AG09309 (cell line): ENCODE measurements at places on chromosomes 7 and 10.

DNA sequence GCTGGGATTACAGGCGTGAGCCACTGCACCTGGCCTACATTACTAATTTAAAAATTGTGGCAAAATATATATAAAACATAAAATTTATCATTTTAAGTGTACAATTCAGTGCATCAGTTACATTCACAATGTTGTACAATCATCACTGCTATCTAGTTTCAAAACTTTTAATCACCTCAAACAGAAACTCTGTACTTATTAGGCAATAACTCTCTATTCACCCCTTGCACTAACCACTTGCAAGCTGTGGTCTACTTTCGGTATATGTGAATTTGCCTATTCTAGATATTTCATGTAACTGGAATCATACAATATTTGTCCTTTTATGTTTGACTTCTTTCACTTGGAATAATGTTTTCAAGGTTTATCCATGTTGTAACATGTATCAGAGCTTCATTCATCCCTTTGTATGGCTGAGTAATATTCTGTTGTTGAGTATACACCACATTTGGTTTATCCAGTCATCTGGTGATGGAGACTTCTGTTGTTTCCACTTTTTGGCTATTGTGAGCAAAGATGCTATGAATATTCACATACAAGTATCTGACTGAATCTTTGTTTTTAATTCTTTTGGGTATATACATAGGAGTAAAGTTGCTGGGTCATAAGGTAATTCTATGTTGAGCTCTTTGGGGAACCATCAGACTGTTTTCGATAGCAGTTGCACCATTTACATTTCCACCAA, 14.3 kb upstream of the ELOVL3 start:
- DNase-seq = no peak

GRCh38 chr7:124275411-124275810, 242.5 kb upstream of the TMEM229A start:
- no peak for DNase-seq

GRCh38 chr7:7446616-7447015, 89.1 kb downstream of the COL28A1 start:
- no peak for DNase-seq

- DNase-seq = no peak
Measured at GRCh38 chr7:155198196-155198892, 99.3 kb upstream of the INSIG1 start.

DNA sequence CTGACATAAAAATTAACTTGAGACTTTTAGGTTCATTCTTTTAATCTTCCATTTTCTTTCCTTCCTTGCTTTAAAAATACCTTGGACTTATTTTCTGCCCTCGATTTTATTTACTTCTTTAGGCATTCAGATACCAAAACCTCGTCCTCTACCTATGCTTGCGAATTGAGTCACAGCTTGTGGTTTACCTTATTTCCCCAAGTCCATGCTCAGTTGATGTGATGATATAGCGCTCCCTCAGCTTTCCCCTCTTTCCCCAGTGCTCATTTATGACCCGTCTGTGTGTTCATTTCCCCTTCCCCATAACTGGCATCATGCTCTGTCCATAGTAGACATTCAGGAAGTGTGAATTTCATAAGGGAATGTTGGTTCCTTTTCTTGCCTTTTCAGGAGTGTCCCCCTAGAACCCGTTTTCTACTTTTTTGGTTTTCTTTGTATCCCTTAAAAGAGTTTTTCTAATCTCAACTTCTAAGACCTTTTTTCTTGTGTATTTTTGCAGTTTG, 19.1 kb upstream of the PRKRIP1 start:
- no peak for DNase-seq

DNA sequence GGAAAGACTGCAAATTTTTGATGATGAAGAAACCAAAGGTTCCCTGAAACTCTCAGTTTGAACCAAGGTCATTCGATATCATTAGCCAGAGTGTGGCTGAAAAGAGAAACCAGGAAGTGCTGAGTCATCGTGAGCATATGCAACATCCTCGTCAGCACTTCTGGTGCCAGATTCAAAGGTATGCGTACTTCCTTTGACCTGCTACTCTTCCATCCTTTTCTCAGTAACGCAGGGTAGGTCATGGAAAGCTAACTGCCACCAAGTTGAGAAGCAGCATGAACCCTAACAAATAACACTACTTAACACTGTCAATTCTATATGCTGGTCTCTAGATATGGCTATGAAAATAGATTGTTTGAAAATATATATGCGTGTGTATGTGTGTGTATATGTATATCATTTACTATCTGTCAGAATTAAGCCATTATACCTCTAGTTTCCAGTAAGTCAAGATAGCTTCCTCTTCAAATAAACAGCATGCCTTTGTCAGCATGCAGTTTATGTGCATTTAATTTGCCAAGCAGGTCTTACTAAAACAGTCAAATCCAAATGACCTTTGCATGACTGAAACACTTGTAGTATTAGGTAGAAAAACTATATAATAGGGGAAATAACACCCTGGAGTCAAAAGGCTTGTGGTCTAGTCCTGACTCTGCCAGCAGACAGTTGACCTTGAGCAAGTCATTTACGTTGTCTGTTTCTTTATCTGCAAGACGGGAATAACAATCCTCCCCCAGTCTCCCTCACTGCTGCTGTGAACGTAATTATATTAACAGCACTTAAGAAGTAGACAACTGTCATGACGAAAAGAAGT, 26.4 kb downstream of the CDK6 start:
- peak; percentile 75 for DNase-seq

DNA sequence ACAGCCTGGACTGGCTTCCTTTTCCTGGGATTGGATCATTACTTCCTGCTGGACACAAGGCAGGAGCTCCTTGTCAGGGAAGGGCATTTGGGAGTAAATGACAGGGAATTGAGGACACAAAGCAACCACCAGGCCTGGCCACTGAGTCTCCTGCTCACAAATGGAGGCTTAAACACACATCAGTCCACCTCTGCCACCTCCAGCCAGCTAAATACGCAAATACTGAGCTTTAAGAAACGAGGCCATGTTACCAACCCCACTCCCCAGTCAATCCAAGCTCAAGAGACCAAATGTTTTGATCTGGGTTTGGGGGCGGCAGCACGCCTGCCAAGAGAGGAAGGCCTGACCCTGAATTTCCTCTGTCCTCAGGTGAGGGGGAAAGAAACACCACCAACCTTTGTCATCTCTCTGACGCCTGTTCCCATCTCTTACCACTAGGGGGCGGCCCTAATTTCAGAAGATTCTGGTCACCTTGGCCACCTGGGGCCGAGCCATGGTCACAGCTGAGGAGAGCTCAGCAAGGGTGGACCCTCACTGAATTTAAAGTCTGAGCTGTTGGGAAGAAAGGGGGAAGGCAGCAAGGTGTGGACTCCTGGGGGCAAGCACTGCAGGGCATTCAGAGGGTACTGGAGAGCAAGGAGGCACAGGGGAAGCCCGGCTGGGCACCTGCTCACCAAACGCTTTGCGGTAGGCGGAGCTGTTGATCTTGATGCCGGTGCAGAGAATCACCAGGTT, 16.5 kb downstream of the AIFM2 start:
- DNase-seq = no peak

GRCh38 chr10:35442592-35442991, 106.3 kb downstream of the CCNY start:
- no peak for DNase-seq

- DNase-seq = peak; percentile 52
Measured at GRCh38 chr7:131501422-131501821, 55.0 kb downstream of the PODXL start.

GRCh38 chr7:93958651-93959050, 37.1 kb downstream of the GNG11 start:
- DNase-seq = no peak

GRCh38 chr10:43210556-43210955, 56.3 kb downstream of the RASGEF1A start:
- no peak for DNase-seq

- DNase-seq = peak; percentile 92
Measured at GRCh38 chr10:104329735-104330134, 8.5 kb downstream of the ITPRIP start.

DNA sequence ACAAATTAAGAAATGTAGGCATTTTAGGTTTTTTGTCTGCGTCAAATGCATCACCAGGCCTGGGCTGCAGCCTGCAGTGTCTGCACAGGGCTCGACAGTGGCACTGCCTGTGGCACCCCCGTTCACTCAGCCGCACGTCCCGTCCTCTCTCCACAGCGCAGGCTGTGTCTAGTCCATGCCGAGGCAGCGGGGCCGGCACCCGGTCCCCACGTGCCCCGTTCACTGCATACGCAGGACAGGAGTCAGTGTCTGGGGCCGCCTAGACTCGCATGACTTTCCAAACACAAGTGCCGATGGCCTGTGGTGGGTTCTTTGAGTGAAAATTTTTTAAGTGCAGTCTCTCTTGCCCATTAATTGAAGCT, 446.4 kb downstream of the PTPRN2 start:
- no peak for DNase-seq

DNA sequence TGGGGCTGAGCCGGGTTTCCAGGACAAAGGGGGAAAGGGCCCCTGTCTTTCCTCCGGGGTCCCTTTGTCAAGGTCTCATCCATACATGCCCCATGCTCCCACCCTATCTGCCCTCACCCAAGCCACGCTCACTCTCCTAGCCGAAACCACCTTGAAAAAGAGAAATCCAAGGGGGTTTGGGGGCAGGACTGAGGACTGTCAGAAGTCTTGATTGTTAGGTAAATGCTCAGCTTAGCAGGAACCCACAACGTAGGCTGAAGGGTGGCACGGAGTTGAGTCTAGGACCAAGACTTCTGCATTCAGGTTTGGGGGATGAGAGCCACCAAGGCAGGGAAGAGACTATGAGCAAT, 719 bp upstream of the PGAM2 start:
- no peak for DNase-seq
